ENCODE measurements at places on chromosomes 7 and 10.

GRCh38 chr7:6634021-6634420 lies 3.1 kb upstream of the ZNF316 start:
- ATAC-seq: no peak

DNA sequence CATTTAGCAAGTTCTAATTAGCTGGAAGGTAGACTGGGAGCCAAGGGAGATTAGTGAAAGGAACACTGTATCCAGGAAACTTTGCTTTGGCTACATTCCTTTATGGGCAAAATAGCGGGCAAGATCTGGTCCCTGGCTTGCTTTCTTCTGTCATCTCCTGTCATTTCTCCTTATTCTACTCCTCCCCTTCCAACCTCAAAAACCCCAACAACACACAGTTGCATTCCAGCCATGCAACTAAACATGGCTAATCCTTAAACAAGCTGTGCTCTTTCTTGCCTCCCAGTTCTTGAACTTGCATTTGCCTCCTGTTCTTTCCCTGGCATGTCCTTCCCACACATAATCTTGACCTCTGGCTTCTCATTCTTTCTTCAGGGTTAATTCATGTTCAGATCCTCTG lies 59.5 kb upstream of the CDCA7L start:
- ATAC-seq: no peak

GRCh38 chr7:140327261-140327661 lies 71.1 kb downstream of the SLC37A3 start:
- no peak for ATAC-seq

- ATAC-seq: no peak
Measured at GRCh38 chr10:33082373-33082895, 124.4 kb upstream of the ITGB1 start.

- ATAC-seq: no peak
Measured at GRCh38 chr7:39073432-39073831, 95.7 kb downstream of the POU6F2 start.

Data from gastroesophageal sphincter (tissue), 4 donors.